Endodermal cell (in vitro differentiated cells): ENCODE measurements at places on chromosomes 11 and 22. TPM values are rescaled to one million over a fixed set of nuclear protein-coding genes. Genes with fewer than 3 reads are reported as not detected.

The ARVCF gene
- 46.5 to 51.5 TPM (median 48.3 TPM) in 3 replicates for total RNA-seq

DNA sequence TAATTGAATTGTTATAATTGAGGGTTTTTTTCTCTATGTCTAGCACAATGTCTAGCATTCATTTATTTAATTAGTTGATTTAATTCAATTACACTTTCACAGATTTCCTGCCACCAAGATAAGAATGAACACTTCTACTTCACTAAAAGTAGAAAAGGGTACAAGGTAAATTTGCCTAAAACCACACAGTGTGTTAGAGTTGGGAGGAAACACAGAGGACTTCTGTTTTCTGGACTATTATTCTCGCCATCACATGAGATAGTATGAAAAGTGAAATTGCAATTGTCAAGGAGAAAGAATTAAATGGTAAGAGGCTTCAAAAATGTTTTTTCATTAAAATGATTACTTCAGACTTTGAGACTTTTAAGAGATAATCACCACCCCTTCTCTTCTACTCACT lies 109.5 kb downstream of the ETS1 start:
- DNase-seq = no peak

DNA sequence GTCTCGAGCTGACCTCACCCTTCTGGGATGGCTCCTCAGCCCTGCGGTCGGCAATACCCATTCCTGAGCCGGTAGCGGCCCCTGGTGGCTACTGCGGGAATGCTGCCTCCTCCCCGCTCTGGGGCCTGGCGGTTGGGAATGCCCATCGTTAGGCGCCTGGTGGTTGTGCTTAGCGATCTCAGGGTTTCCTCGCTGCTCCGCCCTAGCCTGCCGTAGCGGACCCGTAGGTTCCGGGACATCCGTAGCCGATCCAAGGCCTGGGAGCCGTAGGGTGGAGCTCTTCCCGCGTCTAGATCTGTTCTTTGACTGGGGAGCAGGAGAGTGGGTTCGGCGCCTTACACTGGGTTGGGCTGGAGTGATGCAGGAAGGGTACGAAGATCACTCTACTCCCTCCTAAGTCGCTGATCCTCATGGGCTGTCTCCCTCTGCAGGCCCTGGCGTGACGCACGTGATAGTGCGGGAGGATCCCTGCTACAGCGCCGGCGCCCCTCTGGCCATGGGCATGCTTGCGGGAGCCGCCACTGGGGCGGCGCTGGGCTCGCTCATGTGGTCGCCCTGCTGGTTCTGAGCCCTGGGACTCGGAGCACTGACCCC lies 14.8 kb downstream of the PLEKHB1 start:
- peak; percentile 99 for DNase-seq

GRCh38 chr11:69888483-69889181 lies 69.4 kb upstream of the FGF3 start:
- peak; percentile 97 for DNase-seq

DNA sequence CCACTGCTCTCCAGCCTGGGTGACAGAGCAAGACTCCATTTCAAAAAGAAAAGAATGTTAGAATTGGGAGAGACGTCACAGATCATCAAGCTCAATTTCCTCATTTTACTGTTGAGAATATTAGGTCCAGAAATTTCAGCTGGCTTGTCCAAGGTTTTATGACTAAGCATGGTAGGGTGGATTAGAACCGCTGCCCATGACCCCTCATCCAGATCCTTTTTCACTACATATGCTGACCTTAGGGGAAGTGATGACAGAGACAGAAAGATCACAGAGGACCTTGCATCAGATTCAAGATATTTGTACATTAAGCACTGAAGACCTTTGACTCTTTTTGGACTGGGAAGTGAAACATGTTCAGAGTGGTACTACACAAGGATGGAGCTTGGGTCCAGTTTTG lies 134.5 kb downstream of the ADAMTS15 start:
- no peak for DNase-seq

The SYT9 gene
- total RNA-seq = 0.81 and 1.1 TPM in 2 replicates
